ENCODE measurements at places on chromosomes 16 and 17.

DNA sequence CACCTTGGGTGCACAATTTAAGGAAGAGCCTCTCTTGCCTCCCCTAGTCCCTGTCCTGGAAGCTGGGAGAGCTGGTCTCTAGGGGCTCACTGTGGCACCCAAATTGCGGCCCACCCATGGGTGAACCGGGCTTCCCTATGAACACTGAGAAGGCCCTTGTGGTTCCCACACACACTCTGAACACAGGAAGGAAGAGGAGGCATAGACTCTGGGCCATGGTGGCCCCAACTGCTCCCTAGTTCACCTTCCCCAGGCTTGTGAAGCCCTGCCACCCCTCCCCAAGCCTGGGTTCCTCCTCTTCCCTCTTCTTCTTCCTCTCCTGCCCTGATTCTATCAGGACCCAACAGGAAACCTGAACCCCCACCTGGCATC is 10.5 kb downstream of the SREBF1 start:
- DNase-seq: no peak

- DNase-seq: no peak
Measured at GRCh38 chr16:2040787-2041522, 6.7 kb downstream of the NTHL1 start.

GRCh38 chr17:309361-309888 is 43.2 kb downstream of the RPH3AL start:
- no peak for DNase-seq

- DNase-seq: no peak
Measured at GRCh38 chr16:73956587-73957494, 339.8 kb upstream of the PSMD7 start.

DNA sequence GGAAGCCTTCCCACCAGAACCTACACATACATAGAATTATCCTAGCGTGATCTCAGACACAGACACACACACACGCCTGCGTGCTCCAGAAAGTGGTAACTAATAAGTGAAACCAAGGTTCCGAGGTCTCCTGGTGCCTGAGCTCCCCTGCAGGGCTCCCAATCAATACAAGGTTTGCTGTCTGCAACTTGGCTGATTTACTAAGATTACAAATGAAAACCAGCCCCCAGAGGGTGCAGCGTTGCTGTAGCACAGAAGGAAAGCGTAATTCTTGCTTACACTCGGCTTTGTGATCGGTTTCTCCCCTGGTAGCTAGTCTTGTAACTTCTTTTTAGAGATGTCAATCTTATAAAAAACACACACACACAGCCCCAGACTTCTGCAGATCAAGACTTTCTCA is 334.1 kb upstream of the XYLT1 start:
- no peak for DNase-seq

DNA sequence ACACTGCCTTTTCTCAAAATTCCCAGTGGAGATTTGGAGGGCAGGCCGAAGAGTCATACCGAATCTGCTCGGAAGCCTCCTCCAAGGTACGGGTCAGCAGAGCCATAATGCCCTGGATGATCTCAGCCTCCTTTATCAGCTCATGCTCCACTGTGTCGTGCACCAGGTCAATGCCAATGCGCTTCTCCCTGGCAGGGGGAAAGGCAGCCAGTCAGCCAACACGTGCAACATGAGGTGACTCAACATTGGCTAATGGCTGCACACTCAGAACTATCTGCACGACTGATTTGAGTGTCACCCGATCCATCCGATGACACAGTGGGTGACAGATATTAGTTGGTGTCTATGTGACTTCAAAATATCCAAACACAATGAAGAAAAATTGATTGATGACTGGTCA is 15.8 kb downstream of the TEKT1 start:
- DNase-seq: no peak

GRCh38 chr17:39014044-39014794 is 47.0 kb upstream of the FBXO47 start:
- DNase-seq: no peak

- DNase-seq: no peak
Measured at GRCh38 chr16:9118170-9118569, 26.7 kb downstream of the HAPSTR1 start.

- no peak for DNase-seq
Measured at GRCh38 chr17:56297184-56297583, 143.9 kb downstream of the ANKFN1 start.

GRCh38 chr17:27256225-27257030 is 37.5 kb upstream of the WSB1 start:
- DNase-seq: peak; percentile 78

- no peak for DNase-seq
Measured at GRCh38 chr16:85166699-85167588, 54.7 kb upstream of the CIBAR2 start.

DNA sequence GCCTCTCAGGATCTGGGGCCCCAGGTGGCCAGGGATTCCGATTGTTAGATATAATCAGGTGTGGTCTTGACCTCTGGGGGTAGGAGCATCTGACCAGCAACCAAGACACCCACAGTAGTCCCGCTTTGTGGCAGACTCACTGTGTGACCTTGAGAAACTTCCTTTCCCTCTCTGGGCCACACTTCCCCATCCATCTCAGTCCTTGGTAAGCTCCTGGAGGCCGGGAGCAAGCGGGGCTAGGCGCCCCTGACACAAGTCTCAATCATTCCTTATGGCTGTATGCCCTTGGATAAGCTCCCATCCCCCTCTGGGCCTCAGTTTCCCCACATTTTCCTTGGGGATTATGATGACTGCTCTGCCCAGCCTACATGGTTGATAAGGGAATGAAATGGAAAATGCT is 21.3 kb downstream of the CPNE2 start:
- DNase-seq: no peak

- DNase-seq: no peak
Measured at GRCh38 chr17:17963066-17963465, 9.1 kb downstream of the TOM1L2 start.

- no peak for DNase-seq
Measured at GRCh38 chr16:81607805-81608522, 163.4 kb downstream of the CMIP start.

- no peak for DNase-seq
Measured at GRCh38 chr16:54411544-54411943, 125.0 kb upstream of the IRX3 start.

DNA sequence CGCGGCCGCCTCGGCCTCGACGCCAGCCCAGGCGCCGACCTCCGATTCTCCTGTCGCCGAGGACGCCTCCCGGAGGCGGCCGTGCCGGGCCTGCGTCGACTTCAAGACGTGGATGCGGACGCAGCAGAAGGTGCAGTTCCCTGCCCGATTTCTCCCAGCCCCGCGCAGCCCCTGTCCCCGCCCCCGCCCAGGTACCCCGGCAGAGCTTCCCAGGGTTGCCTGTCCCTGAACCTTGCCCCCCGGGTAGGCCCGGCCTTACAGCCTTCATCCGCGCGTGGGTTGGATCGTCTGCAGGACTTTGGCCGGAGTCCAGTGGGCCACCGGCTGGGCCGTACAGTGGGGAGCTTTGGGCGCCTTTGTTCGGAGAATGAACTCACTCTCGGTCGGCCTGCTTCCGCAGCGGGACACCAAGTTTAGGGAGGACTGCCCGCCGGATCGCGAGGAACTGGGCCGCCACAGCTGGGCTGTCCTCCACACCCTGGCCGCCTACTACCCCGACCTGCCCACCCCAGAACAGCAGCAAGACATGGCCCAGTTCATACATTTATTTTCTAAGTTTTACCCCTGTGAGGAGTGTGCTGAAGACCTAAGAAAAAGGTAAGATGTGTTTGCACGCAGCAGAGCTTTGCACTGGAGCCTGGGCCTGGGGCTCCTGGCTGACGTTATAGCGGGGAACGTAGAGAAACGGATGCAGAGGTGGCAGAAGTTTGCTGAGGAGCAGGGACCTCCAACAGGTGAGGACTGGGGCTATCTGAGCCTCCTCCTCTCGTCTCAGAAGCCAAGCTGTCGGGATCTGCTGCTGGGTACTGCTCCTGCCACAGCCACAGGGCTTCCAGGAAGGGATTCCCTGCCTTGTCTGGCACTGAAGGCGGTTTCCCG is 593 bp downstream of the GFER start:
- DNase-seq: no peak

GRCh38 chr17:5785867-5786509 is 201.7 kb upstream of the NLRP1 start:
- no peak for DNase-seq

GRCh38 chr17:33639103-33639880 is 346.2 kb upstream of the ASIC2 start:
- no peak for DNase-seq
